A549 treated with RU486 at 1 μM for 4 hours (cell line): ENCODE measurements at places on chromosomes 5 and 9. TPM values are rescaled to one million over a fixed set of nuclear protein-coding genes. Genes with fewer than 3 reads are reported as not detected.

The ZNF454 gene
- not detected in 5 replicates for total RNA-seq

The SELENOP gene
- total RNA-seq: 0.19 to 0.67 TPM (median 0.46 TPM) in 4 of 5 replicates, not detected in the other

The UNC13B gene
- total RNA-seq: 8.2 to 9.2 TPM (median 8.7 TPM) in 5 replicates

The IL13 gene
- total RNA-seq: 0.07 to 0.24 TPM in 2 of 5 replicates, not detected in the others

The SLC2A6 gene
- 14.5 to 24.2 TPM (median 20.4 TPM) in 5 replicates for total RNA-seq

The CBY3 gene
- not detected in 5 replicates for total RNA-seq

The DMRT3 gene
- total RNA-seq: not detected in 5 replicates

The ARL14EPL gene
- total RNA-seq: 0.16 to 0.32 TPM (median 0.24 TPM) in 4 of 5 replicates, not detected in the other
